Stomach (tissue), 19 donors: ENCODE measurements at places on chromosomes 6 and 20. TPM values are rescaled to one million over a fixed set of nuclear protein-coding genes. Genes with fewer than 3 reads are reported as not detected.
A peak's percentile ranks its signal among the peaks of the same experiment; 100 is the strongest.

GRCh38 chr6:101935732-101936131, 542.2 kb downstream of the GRIK2 start:
- no peak for DNase-seq

DNA sequence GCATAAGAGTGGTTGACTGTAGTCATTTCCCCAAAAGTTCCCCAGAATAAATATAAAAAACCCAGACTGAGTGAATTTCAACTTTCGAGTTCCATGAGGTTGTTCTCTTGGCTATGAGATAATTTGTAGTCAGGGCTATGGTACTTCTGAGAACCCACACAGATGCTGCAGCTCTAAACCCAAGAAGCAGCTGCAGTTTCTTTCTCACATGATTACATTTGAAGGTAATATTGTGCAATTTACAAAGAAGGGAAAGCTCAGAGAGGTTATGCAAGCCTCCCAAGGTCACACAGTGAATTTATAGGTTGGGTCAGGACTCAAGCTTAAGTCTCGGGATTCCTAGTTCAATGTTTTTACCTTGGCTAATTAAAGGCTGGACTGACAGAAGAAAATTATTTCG, 29.7 kb upstream of the CD93 start:
- DNase-seq = no peak

DNA sequence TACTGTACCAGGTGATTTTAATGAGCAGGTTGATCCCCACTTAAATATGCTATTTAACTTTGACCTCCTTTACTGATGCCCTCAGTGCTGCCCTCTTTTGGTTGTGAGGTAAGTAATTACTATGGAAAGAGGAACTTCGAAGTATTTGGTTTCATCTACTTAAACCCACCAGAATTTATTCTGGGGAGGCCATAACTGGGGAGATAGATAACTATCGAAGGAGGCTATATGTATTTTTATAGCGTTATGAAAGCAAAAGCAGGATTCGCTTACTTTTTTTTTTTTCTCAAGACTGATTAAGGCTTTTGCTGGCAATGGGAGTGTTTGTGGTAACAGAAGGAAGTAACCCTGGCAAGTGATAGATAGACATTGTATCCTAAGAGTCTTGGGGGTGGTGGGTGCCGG, 168.9 kb upstream of the CENPW start:
- DNase-seq = peak; percentile 31

WFDC10B gene
- not detected for total RNA-seq

WFDC5 gene
- total RNA-seq = not detected

GRCh38 chr6:77361018-77361417, 102.3 kb downstream of the HTR1B start:
- DNase-seq = no peak

GRCh38 chr20:63126876-63127699, 88.8 kb downstream of the YTHDF1 start:
- no peak for DNase-seq

DNA sequence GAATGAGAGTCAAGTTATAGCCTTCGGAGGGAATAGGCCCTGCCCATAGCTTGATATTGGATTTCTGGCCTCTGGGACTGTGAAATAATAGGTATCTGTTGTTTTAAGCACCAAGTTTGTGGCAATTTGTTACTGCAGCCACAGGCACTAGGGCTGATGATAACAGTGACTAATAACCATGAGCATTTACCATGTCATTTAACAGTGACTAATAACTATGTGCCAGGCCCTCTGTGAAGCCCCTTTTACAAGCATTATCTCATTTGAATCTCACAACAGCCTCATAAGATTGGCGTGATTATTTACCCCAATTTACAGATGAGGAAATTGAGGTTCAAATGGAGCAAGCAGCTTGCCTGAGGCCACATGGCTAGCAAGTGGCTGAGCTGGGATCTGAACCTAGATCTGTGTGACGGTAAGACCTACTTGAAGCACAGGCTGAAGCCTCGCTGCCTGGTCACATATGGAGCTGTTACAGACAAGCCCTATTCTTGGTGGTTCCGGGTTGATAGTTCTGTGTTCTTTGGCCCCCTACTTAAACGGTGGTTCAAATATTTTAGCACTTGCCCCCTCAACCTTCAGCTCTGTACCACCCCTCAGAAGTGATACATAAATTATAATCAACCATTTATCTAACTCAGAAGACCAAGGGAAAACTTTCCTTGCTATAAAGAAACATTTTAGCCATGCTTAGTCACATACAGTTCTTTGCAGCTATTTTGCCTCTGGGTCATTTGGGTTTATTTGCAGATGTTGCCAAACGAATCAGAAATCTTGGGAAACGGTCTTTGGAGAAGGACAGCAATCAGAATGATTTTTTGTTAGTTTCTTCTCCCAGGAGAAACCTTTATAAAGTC, 98.3 kb downstream of the ELOVL5 start:
- DNase-seq = no peak

MAP3K7 gene
- total RNA-seq = 16.3 TPM
